Activated CD4-positive, alpha-beta T cell treated with anti-CD3 and anti-CD28 coated beads for 48 hours (primary cell): ENCODE measurements at places on chromosomes 5 and 9.

- DNase-seq: no peak
These were observed 58.4 kb downstream of the DAB2IP start for GRCh38 chr9:121709798-121710197.

- DNase-seq: peak; percentile 25
These were observed 486.6 kb downstream of the CCDC171 start for GRCh38 chr9:16039218-16039987.

GRCh38 chr5:65823204-65823603 is 101.2 kb downstream of the NLN start:
- no peak for DNase-seq

DNA sequence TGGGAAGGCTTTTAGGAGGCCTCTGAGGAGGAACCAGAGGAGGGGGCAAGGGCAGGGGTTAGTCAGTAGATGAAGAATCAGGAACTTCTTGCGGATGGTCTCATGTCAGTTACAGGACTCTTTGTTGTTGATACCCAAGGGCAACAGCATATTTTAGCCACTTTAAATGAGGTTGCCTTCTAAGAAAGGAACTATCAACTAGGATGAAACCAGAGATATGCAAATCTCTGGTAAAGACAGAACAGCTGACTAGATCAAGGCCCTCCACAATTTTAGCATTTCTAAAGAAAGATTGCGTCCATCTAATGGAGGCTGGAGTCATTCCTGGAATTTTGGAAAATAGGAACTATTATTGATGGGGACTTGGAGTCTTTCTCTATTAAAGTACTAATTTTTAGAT is 57.7 kb upstream of the KLF4 start:
- DNase-seq: no peak

DNA sequence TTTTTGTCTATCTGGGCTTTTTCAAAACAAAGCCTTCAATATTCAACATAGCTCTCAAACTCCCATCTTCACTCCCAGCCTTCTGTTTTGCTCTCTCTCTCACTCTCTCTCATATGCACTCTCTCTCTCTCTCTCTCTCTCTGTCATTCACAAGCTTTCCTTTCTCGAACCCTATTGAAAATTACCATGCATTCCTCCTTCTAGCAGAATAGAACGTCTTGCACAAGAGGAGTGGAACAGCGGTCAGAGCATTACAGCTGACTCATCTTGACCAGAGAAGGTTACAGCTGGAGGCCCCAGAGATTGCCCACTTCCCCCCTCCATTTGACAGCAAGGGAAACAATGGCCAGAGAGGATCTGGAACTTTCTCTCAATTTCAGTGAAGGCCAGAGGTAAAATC is 51.0 kb upstream of the LIFR start:
- no peak for DNase-seq

GRCh38 chr9:75033791-75034473 is 5.8 kb upstream of the CARNMT1 start:
- DNase-seq: no peak

DNA sequence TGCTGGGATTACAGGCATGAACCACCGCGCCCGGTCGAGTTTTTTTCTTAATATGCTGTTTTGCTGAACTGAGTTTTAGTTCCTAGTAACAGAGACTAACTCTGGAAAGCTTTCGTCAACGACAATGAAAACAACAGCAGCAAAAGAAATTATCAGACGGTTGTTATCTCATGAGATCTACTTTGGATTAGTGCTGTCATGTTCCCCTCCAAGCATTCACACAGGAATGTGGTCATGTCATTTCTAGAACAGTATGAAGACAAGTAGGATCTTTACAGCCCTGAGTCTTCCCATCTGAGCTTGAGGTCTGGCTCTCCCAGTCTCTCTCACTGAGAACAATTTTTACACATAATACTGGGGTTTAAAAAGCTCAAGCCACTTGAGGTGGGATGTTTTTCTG is 4.0 kb upstream of the ANKRD33B start:
- no peak for DNase-seq

DNA sequence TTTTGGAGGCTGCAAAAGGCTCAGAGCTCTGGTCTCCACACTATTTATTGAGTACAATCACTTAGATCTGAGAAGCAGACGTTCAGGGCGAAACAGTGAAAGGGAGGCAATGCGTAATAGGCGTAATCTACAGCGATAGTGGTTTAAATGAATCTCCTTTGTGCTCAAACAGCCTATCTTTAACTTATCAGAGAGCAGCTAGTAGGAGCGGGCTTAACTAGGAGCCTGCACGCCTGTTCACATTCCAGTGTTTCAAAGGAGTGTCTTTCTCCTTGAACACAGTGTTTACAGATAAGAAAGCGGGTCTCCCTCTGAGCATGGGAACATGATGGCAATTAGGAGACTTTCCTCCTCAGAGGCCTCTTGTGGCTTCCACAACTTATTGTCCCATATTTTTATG is 49.4 kb downstream of the AP3B1 start:
- DNase-seq: no peak

DNA sequence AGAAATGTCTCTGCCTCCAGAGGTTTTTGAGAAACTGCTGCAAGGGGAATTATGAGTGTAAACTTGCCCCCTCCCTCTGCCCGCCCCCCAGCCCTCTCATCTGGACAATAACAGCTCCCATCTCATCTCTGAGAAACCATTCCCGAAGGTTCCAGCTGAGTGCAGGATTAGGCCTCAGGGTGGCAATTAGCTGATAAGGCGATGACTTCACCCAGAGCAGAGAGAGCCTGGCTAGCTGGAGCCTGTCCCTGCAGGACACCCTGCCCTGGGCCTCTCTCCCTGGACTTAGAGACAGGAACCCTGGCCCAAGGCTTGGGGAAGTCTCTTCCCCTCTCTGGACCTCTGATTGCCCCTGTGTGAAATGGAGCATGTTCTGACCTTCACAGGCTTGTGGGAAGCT is 45.7 kb upstream of the HAND1 start:
- no peak for DNase-seq

GRCh38 chr5:36178524-36178890 is 26.6 kb downstream of the SKP2 start:
- DNase-seq: no peak

DNA sequence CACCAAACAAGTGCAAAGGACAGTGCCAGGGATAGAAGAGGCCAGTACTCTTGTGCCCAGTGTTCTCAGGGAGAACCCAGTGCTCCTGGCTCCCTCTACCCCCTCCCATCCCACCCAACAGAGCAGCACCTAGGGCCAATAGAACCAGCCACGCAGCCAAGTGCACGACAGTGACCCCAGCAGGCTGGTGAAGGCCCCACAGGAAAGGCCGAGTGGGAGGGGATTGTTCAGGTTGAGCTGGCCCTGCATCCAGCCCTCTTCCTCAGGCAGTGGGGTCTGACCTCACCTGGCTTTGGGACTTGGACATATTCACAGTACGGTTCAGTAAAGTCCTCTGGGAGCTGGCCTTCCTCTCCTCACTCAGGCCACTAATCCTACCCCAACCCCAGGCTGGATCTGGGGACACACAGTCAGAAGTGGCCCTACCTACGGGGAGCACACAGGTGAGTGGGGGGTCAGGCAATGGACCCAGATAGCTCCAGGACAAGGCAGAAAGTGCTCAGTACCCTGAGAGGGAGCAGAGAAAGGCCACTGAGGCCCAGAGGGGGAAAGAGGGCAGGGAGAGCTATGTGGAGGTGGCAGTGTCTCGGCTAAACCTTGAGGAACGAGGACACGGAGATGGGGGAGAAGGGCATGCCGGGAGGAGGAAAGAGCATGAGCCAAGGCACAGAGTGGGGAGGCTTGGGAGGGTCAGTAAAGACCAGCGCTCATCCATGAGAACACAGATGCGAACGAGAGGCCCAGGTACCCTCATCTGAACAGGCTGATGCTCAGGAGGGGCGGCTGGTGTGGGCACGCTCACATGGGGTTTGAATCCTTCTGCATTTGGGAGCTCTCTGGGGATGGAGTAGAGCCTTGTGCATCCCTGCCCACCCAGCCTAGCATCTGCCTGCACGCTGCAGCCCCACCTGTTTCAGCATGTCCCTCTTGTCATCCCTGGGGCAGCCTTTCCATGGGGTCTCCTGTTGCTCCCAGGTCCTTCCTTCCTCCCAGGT is 25.6 kb downstream of the POLR1E start:
- no peak for DNase-seq

DNA sequence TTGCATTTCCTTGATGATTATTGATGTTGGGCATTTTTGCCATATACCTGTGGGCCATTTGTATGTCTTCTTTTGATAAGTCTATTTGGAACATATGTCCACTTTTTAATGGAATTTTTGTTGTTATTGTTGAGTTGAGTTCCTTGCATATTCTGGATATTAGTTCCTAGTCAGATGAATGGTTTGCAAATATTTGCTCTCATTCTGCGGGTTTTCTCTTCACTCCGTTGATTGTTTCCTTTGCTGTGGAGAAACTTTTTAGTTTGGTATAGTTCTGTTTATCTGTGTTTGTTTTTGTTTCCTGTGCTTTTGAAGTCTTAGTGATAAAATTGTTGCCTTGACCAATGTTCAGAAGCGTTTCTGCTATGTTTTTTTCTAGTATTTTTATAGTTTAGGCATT is 13.0 kb downstream of the OSMR start:
- no peak for DNase-seq

DNA sequence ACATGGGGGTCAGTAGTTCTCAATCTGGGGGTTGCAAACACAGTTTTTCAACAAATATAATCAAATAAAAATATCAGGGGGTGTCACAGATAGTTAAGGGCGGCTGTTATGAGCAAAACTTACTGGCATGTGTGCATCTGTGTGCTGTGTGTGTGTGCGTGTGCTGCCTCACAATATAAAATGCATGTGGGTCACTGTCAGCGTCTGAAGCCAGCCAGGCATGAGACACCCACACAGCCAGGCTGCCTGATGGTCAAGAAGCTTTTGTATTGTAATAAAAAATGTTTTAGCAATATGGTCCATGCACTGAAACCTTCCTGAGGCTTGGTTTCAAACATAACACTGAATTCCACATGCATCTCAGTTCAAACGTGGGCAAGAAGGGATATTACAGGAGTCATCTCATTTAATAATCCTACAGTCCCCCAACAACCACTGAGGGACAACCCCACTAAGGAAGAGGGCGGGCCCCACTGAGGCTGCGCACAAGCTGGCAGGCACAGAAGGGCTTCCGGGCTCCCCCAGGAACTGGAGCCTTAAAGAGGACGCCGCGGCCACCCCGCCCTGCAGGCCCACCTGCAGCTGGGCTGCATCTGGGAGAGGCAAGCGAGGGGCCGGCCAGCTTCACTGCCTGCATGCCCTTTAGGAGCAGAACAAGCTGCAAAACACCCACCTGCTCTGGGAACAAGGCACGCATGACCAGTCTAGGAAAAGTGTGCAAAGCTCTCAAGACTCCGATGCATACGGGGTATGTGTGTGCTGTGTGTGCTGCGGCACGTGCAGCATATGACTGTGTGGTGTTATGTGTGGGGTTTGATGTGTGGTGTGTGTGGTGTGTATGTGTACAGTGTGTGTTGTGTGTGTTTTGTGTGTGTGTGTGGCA is 14.1 kb downstream of the SEMA4D start:
- peak; percentile 75 for DNase-seq
